ENCODE measurements at places on chromosomes 2 and 18.

- no peak for DNase-seq
Observed at GRCh38 chr2:20674974-20675679, 8.2 kb downstream of the GDF7 start.

GRCh38 chr2:235191978-235192377 is 240.2 kb downstream of the SH3BP4 start:
- DNase-seq: no peak

DNA sequence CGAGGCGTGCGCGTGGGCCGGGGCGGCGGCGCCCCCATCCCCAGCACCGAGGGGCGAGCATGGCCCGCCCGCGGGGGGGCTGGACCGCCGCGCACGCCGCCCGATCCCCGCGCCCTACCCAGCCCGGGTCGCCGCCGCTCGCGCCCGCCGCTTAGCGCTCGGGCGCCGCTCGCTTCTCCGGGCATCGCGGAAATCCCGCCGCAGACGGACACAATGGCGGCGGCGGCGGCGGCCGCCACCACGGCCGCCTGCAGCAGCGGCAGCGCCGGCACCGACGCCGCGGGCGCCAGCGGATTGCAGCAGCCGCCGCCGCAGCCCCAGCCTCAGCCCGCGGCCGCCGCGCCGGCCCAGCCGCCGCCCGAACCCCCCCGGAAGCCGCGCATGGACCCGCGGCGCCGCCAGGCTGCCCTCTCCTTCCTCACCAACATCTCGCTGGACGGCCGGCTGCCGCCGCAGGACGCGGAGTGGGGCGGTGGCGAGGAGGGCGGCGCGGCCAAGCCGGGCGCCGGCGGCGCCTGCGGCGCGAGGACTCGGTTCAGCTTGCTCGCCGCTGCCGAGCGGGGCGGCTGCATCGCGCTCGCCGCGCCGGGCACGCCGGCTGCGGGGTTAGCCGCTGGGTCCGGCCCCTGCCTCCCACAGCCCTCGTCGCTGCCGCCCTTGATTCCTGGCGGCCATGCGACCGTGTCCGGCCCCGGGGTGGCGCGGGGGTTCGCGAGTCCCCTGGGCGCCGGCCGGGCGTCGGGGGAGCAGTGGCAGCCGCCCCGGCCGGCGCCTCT is 453 bp downstream of the CABLES1 start:
- DNase-seq: peak; percentile 86

DNA sequence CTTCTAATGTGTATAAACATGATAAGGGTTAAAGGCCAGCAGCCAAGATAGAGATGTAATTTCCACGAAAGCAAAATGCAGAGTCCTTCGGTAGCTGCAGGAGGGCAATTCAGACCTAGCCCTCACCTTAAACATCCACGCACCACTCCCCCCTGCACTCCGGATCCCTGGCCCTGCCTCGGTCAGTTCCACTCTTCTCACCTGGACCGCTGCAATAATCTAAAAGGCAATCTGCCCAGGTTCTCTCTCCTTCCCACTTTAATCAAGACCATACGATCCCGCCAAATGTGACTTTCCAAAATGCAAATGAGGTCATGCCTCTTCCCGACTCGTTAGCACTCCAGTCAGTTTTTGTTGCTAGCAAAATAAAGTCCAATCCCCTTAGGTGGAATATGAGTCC is 485.2 kb downstream of the EIPR1 start:
- no peak for DNase-seq

GRCh38 chr2:85221067-85221691 is 88.0 kb downstream of the TCF7L1 start:
- DNase-seq: no peak

DNA sequence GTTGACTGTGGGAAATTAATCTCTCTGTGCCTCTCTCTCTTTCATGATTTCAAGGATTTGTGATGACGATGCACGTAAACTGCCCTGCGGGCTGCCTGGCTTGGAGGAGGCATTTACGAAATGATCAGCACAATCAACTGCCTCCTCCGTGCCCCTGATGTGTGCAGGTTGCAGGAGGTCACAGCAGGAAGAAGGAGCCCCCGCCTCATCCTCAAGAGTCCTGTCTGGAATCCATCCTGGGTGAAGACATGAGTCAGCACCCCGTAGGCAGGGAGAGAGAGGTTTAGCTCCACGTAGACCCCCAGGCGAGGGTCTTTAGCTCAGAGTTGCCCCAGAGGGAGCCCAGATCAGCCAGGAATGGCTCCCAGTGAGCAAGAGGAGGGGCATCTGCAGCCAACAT is 17.1 kb upstream of the TEX51 start:
- DNase-seq: no peak

- no peak for DNase-seq
Observed at GRCh38 chr2:10846110-10846861, 33.7 kb upstream of the PDIA6 start.

- DNase-seq: no peak
Observed at GRCh38 chr2:127321303-127321702, 27.4 kb upstream of the ERCC3 start.

DNA sequence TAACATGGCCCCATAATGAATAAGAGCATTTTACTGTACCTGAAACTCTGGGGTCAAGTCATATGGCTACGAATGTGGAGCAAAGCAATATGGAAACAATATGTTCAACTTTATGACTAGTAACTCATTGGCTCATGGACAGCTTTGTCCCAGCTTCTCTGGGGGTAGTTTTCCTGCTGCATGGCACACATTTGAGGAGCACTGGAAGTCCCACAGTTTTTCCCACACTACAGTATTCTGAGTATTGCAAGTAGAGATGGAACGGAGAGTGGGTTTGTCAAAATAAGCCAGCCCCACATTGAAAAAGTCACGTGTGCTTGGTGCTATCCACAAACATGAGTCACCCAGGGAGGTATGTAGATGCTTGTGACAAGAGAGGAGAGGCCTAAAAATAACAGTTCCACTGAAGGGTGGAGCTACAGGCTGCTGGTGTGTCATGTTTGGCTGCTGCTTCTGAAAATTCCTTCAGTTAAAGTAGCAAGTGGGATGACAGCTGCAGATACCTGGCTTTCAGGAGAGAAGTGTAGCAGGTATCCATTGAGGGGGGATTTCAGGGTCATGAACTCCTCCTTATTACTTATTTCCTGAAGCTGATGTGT is 48.2 kb upstream of the CTAGE1 start:
- no peak for DNase-seq

DNA sequence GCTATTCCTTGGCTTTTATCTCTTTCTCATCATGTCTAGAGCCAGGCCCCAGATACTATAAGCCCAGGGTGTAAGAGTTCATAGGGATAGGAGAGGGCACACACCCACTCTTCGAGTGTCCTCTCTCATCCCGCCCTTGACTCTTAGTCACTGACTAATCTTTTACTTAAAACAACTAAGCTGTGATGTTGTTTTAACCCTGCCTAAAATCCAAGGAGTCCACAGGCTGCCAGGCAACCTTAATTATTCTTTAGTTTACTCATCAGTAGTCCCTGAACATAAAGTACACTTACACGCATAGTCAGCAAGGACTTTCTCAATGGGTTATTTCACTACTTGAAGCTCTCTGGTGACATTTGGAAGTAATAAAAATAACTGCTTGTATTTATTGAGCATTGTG is 28.4 kb downstream of the GREB1L start:
- no peak for DNase-seq

DNA sequence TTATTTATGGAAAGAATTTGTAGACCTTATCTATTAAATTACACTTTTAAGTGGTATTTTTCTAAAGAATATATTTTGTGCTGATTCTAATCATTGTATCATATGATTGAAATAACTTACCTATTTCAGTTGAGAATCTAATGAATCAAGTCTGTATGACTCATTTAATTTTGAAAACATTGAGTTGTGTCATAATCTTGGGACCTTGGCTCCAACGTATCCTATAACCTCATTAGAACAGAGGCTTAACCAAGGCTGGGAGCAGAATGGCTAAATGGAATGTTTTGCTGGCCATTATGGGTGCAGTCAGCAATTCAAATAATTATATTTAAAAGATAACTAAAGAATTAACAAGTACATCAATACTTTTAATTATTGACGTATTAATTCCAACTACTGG is 19.6 kb upstream of the GULP1 start:
- no peak for DNase-seq

DNA sequence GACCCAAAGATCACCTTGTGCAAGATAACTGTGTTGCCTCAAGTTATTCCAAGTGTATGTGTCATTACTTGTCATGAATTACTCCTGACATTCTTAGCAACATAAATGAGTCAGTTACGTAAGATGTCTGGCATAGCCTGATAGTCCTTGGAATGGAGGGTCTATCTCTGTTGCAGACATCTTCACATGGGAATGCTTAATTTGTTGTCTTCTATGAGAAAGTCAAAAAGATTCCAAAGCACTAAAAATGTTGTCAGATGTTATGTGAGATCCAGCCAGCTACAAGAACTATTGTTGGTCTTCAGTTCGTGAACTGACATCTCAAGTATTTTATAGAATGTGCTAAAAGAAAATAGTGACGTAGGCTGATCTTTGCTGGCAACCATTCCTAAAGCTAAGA is 178.2 kb upstream of the RASGRP3 start:
- no peak for DNase-seq

DNA sequence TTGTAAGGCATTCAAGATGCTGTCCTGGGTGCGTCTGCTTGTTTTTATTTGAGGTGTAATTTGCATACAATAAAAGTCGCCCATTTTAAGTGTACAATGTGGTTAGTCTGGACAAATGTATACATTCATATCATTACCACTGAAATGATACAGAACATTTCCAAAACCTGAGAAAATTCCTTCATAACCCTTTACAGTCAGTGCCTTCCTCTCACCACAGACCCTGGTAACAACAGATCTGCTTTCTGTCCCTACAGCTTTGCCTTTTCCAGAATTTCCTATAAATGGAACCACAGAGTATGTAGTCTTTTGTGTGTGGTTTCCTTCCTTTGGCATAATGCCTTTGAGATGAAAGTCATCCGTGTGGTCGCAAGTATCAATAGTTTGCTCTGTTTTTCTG is 45.8 kb upstream of the NFU1 start:
- no peak for DNase-seq

- no peak for DNase-seq
Observed at GRCh38 chr18:71725256-71725655, 818.9 kb downstream of the CBLN2 start.

GRCh38 chr2:117997872-117998454 is 15.9 kb downstream of the CCDC93 start:
- no peak for DNase-seq

Measured in spleen (tissue), 13 donors.